CD4-positive, alpha-beta T cell treated with Interleukin-21 for 1 hour (primary cell): ENCODE measurements at places on chromosomes 4 and X.

- DNase-seq = no peak
These were observed 70.3 kb downstream of the ACOX3 start for GRCh38 chr4:8370106-8370787.

GRCh38 chr4:85834934-85835333 is 360.0 kb downstream of the ARHGAP24 start:
- DNase-seq = no peak

DNA sequence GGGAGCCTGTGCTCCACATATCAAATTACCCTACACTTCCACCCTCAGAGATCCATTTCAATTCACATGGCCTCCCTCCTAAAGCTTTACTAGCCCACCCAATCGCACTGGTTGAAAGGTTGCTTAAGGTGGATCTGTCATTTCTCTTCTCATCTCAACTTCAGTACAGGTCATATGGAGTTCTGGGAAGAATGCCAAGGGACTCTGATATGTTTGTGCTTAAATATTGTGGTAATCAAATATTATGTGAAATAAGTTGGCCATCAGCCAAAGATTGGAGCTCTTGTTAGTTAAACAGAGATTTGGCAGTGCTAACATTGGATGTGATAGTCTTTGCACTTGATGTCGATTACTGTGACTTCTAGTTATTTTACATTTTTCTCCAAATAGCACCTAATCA is 20.5 kb downstream of the SEPTIN6 start:
- DNase-seq = no peak

- DNase-seq = no peak
These were observed 86.5 kb downstream of the CPZ start for GRCh38 chr4:8679032-8679431.

- DNase-seq = no peak
These were observed 316.3 kb downstream of the TMA16 start for GRCh38 chr4:163810755-163811154.

DNA sequence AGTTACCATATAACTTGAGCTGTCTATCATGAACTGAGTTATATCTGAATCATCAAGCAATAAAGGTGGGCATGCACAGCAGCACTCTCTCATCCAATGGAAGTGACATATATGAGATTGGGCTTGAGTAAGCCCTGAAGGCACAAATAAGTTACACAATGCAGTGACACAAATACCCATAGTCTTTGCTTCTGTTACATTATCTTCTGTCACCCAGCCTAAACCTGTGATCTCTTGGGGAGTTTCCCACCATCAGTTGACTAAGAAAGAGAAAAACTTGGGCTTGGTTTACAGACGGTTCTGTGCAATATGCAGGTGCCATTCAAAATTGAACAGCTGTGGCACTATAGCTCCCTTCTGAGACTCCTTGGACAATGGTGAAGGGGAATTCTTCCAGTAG is 138.8 kb upstream of the IL15 start:
- no peak for DNase-seq

GRCh38 chrX:44435047-44435446 is 91.6 kb upstream of the EFHC2 start:
- DNase-seq = no peak

- no peak for DNase-seq
These were observed 227.6 kb upstream of the PPP1R2C start for GRCh38 chrX:43005561-43005960.

DNA sequence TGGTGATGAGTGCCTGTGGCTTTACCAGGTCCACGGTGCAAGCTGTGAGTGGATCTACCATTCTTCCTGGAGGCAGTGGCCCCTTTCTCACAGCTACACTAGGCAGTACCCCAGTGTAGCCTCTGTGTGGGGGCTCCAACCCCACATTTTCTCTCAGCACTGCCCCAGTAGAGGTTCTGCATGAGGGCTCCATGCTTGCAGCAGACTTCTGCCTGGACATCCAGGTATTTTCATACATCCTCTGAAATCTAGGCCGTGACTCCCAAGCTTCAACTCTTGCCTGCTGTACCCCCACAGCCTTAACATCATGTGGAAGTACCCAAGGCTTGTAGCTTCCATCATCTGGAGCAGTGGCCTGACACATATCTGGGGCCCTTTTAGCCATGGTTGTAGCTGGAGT is 90.1 kb downstream of the SH3BGRL start:
- no peak for DNase-seq
